ENCODE measurements at places on chromosomes 4 and X.
A peak's percentile ranks its signal among the peaks of the same experiment; 100 is the strongest.

DNA sequence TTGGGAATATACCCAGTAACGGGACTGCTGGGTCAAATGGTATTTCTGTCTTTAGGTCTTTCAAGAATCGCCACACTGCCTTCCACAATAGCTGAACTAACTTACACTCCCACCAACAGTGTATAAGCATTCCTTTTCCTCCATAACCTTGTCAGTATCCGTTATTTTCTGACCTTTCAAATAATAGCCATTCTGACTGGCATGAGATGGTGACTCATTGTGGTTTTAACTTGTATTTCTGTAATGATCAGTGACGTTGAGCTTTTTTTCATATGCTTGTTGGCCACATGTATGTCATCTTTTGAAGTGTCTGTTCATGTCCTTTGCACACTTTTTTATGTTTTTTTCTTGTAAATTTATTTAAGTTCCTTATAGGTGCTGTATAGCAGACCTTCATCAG lies 81.2 kb downstream of the ADAM29 start:
- peak; percentile 5 for DNase-seq

DNA sequence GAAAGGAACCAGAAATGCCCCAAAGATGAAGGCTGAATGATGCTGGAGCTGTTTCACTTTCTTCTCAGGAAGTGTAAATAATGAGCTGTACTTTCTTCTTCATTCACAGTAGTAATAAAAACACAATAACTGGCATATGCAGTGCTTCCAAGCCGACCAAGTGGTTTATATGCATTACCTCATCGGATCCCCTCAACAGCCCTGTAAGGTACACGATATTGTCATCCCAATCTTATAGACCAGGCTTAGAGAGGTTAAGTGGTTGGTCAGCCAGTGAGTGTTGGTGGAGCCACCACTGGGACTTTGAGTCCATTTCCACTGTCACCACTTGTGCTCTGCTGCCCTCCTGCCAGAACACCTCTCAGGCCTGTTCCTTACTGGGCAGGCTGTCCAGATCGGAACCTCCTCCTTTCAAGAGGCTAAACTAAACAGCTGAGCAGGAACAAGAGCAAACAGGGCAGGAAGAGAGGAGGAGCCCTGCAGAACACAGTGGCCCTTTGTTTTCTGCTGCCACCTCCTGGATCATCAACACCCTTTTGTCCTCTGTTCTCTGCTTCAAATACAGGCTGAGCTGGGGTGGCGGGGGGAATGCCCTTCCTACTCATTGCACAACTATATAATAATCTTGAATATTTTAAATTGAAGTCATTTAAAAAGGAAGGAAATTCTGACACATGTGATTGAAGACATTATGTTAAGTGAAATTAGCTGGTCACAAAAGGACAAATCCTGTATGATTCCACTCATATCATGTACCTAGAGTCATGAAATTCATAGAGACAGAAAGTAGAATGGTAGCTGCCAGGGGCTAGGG lies 112.5 kb upstream of the ATP6AP2 start:
- peak; percentile 39 for DNase-seq

DNA sequence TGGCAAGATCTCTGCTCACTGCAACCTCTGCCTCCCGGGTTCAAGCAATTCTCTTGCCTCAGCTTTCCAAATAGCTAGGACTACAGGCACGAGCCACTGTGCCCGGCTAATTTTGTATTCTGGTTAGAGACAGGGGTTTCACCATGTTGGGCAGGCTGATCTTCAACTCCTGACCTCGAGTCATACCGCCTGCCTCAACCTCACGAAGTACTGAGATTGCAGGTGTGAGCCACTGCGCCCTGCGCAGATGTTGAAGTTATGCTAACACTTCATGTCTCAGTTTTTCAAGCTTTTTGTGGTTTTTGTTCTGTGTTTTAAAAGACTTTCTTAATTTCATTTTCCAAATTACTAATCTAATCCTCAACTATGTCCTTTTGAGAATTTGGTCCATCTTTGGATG lies 154.4 kb upstream of the TLL1 start:
- no peak for DNase-seq

DNA sequence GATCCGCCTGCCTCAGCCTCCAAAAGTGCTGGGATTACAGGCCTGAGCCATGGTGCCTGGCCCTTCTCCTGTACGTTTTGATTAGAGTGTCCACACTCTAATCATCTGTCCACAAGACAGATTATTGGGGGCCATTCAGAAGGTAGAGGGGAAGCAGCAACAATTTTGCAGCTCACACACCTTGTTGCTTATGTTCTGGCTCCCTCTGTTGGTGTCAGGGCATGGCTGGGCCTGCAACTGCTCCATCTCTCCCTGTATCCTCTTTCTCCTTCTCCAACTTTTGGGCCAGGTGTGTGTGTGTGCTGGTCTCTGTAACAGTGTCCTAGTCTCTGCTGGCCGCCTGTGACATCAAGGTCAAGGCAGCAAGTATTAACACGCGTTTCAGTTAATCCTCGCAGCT lies 125.5 kb upstream of the MBNL3 start:
- no peak for DNase-seq

GRCh38 chrX:5236096-5236495 lies 992.6 kb downstream of the NLGN4X start:
- DNase-seq: no peak

All from EH (cell line).